ENCODE measurements at places on chromosomes 16 and 17. TPM values are rescaled to one million over a fixed set of nuclear protein-coding genes. Genes with fewer than 3 reads are reported as not detected.

Gene KRT23
- total RNA-seq = 0.16 TPM

Gene UBALD2
- total RNA-seq = 2.8 TPM

Gene GP1BA
- not detected for total RNA-seq

Gene SEPTIN1
- total RNA-seq = under 0.01 TPM

Gene TMEM220
- total RNA-seq = 2.3 TPM

Gene CCL5
- total RNA-seq = 0.47 TPM

Gene PDE6G
- not detected for total RNA-seq

Gene VWA3A
- total RNA-seq = 0.94 TPM

Gene TM4SF5
- not detected for total RNA-seq

Gene IL17C
- total RNA-seq = not detected

Gene SCO1
- 8.4 TPM for total RNA-seq

Gene FOXL1
- total RNA-seq = 0.47 TPM

Gene TVP23A
- 15.1 TPM for total RNA-seq

Gene SOX15
- 0.47 TPM for total RNA-seq

Gene KRTAP1-5
- total RNA-seq = not detected

Gene OTOA
- 1.1 TPM for total RNA-seq

Gene CAMKK1
- total RNA-seq = 8.9 TPM

Gene MPP2
- total RNA-seq = 14.2 TPM

Gene ASPHD1
- total RNA-seq = 17.2 TPM

Gene MTSS2
- 35.4 TPM for total RNA-seq

Gene SPATA32
- total RNA-seq = not detected

Gene KRTAP4-5
- total RNA-seq = not detected

Gene KRTAP3-1
- total RNA-seq = not detected

Gene SLC12A4
- total RNA-seq = 8.0 TPM

Gene ANKRD40
- total RNA-seq = 31.4 TPM

Gene CHD3
- 337 TPM for total RNA-seq

Gene MYH2
- total RNA-seq = 0.62 TPM

Gene KRT27
- total RNA-seq = not detected

Gene SOX8
- total RNA-seq = 20.1 TPM

Gene WNT9B
- not detected for total RNA-seq

Gene PLXDC1
- total RNA-seq = 9.4 TPM

Gene ITGA2B
- 0.78 TPM for total RNA-seq

Measured in occipital lobe (tissue), 3 donors.